ENCODE measurements at places on chromosomes 2 and 18.

- DNase-seq = no peak
Observed at GRCh38 chr2:70121627-70122372, 34.5 kb downstream of the PCBP1 start.

- no peak for DNase-seq
Observed at GRCh38 chr2:9984871-9985480, 33.5 kb downstream of the GRHL1 start.

DNA sequence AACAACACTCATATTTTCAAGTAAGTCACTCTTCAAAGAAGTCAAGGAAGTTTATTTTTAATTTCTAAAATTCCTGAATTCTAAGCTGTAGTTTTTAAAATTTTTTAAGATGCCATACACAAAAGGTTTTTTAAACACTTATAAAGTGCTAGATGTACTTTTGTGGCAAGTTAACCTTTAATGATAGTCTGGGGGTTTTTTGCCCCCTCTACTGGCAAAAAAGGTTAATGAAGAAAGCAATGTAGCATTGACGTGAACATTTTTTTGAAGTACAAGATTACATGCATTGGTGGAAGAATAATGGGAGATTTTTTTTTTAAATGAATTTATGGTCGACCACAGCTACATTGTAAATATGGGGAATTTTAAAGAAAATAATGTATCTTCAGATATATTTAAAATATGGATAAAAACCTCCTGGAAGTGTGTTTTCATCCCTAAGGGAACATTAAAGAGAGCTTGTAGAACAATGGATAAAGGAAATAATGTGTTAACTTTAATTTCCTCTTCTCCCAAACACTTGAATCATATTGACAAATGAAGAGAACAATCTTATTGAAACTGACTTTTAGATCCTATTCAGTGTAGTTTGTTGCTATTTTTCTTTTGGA is 12.6 kb downstream of the ITPRID2 start:
- no peak for DNase-seq

DNA sequence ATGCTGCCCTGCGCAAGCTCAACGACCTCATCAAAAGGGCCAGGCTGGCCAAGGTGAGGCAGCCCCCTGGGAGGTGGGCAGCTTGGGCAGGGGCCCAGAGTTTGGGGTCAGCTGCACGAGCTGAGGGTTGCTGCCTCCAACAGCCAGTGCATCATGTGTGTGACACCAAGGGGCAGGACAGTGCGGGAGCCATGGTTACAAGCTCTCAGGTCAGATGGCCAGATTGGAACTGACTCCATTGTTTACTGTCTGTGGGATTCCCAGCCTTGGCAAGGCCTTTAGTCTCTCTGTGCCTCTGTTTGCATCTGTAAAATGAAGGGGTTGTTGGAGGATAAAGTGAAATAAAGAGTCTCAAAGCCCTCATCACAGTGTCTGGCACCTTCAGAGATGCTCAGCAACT is 26.9 kb downstream of the EHD3 start:
- DNase-seq = no peak

GRCh38 chr2:134670955-134671354 is 47.8 kb downstream of the TMEM163 start:
- DNase-seq = no peak

DNA sequence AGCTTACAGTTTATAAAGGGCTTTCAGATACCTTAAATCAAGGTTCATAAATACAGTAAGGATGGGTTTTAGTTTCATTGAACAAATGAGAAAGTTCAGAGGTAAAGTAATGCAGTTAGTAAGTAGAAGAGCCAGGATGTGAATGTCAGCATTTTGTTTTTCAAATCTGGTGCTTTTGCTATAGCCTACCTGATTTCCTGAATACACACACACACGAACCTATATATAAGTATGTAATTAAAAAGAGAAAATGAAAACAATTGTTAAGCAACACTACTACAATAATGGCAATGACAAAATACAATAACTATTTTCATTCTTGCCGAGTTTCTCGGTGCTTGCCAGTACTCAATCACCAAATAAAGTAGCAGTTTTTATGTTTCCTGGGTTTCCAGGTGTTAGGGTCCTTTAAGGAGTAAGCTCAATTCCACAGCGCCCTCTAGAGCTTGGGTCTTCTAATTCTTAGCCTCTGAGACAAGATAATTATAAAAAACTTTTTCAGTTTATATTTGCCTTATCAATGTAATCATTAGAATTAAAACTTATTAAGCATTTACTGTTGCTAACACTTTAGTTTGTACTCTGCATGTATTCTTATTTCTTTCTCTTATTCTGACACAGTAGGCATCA is 512.9 kb upstream of the ACVR2A start:
- peak; percentile 2 for DNase-seq

- DNase-seq = no peak
Observed at GRCh38 chr2:99217929-99218501, 37.0 kb downstream of the MRPL30 start.

DNA sequence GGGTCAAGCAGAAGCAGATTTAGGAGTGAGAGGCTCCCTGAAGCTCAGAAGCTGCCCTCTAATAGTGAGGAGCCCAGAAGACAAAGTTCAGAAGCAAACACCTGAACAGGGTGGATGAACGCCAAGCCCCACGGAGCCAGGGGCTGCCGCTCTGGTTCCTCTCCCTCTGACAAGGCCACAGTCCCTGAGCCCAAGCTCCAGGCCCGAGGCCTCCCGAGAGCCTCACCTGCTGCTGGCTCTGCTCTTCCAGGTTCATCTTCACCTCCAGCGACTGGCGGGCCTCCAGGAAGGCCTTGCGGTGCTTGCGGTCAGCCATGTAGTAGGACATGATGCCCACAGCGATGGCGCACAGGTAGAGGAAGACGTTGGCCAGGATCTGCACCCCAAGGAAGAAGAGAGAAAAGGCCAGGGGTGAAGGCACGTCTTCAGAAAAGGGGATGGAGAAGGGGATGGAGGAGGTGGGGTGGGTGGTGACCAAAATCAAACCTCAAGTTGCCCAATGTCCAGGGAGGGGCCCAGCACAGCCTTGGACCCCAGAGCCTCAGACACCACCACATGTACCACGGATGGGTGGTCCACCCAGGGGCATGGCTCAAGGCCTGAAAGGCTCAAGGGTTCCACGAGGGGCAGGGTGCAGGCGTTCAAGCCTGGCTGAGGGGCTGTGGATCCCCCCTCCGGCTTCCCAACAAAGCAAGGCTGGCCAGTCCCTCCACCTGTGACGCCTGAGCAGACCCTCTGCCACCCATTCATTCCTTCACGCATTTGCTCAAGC is 47.5 kb downstream of the ADCY3 start:
- DNase-seq = no peak

- DNase-seq = no peak
Observed at GRCh38 chr2:103293067-103293741, 531.4 kb downstream of the TMEM182 start.

DNA sequence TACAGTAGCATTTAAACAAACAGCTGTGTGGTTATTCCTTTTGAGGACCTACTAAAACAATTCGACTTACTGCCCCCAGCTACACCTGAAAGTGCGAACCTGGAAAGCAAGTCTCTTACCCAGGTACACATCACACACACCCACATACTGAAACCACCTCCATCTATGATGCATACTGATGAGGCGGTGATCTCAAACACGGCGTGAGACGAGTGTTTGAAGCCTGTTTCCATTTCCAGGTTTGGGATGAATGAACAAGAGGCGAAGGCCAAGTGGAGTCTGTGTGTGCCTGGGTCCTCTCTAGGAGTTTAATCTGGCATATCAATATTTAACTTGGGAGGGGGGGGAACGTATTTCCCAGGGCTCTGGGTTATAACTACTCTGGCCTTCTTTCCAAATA is 1.6 kb downstream of the TMEM185B start:
- DNase-seq = no peak

DNA sequence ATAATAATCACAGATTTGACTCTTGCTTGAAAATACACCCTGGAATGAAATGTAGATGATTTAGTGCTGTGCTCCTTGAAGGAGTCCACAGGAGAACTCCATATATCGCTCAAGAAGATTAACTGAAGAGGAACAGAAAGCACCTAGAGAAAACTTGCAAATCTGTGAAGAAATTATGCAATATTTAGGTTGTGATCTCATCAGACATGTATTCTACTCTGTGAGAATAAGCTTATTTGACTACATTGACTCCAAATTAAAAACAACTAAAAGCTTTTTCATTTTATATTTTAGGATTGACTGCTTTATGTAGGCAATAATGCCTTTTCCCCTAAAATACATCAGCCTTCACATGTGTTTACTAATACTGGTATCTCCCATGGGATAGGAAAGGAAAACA is 906.6 kb upstream of the LRATD1 start:
- DNase-seq = no peak

- DNase-seq = no peak
Observed at GRCh38 chr2:33526921-33527320, 50.5 kb downstream of the RASGRP3 start.

- no peak for DNase-seq
Observed at GRCh38 chr2:11097038-11097720, 58.1 kb upstream of the SLC66A3 start.

DNA sequence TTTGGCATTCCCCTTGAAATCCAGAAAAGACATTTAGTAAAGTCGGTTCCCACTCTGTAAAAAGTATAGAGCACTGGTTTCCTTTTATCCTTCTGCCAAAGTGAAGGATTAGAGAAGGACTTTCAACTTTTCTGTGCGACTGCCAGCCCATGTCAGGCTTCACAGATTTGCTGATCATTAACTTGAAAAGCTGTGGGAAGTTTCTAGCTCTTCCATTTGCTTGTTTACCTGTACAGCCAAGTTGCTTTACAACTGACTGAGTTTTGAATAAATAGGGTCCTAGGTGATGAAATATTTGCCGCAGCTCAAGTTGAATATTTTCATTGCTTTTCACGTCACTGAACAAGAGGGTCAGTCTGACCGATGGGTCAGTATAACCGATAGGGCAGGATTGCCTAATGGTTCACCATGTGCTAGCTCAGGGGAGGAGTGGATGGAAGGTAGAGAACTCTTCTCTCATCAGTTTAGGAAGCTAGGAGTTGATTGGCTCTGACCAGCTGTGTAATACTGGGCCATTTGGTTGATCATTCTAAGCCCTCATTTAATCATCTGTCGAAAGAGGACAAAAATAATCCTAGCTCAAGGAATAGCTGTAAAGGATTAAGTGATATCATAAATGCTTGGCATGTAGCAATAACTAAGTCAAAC is 30.4 kb downstream of the UPP2 start:
- no peak for DNase-seq

DNA sequence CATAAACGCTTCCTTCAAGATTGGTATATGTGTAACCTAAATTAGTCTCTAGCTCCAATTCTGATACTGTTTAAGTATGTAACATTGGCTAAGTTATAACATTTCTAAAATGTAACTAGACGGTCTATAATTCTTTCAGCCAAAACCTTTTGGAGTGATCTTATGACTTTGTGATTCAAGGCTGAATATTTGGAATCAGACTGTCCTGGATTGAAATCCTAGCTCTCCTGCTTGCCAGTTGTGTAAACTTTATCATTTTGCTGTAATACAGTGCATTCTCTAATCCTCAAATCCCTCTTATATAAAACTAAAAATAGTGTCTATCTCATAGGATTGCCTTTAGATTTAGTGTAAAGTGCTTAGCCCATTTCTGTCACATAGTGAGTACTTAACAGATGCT is 337.2 kb upstream of the KCNJ3 start:
- DNase-seq = no peak

GRCh38 chr2:207939342-207940108 is 85.8 kb downstream of the PLEKHM3 start:
- no peak for DNase-seq

GRCh38 chr2:217632043-217632442 is 370.8 kb downstream of the TNS1 start:
- DNase-seq = no peak

DNA sequence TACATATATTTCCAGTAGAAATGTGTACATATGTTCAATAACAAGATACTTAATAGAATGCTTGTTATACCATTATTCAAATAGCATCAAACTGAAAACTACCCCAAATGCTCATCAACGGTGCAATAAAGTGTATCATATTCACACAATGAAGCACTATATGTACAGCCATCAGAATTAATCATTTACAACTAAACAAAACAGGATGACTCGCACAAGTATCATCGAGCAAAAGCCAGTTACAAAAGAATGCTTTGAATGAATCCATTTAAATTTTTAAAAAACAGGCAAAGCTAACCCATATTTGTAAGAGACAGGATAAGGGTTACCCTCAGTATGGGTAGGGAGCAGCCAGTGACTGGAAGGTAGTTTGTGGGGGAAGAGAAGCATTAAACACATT is 132.8 kb upstream of the PDE1A start:
- no peak for DNase-seq

DNA sequence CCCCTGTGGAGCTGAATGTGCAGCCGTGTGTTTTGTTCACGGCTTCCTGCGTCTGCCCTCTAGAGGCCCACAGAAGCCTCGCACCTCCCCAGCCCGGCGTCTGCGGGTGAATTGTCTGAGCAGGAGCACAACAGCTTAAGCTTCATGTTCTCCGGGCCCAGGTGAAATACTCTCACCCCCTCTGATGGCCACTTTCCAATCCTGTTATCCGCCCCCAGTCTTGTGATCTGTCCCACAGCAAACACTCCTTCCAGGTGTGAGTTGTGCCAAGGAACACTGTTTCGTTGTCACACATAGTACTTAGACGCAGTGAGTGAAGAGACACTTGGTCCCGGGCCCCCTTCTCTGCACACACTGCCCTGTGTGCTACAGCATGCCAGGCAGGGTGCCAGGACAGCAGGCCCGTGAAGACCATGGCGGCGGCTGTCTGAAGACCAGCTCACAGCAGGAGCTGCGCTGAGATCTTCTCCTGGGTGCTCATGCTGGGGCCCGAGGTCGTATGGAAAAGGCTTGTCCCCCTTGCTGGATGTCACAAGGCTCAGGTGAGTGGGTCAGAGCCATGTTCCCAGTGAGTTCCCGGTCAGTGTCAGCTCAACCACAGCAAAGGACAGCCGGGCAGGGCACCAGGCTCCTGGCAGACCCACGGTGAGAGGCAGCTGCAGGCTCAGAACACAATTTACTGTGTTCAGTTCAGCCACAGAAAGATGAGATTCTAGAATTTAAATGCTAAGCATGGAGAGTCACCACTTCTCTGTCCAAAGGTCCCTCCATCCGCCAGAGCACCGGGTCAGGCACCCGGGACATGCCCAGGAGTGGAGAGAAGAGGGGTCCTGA is 6.8 kb upstream of the PXDN start:
- peak; percentile 8 for DNase-seq

- DNase-seq = no peak
Observed at GRCh38 chr2:42147641-42148274, 21.4 kb upstream of the EML4 start.
